ENCODE measurements at places on chromosomes 16 and 17. TPM values are rescaled to one million over a fixed set of nuclear protein-coding genes. Genes with fewer than 3 reads are reported as not detected.

GRCh38 chr17:12521416-12521815 is 144.3 kb upstream of the MYOCD start:
- no peaks in the 10 kb centered on the region for H3K36me3 ChIP-seq
- H3K27ac ChIP-seq, result no peak overlapping the region
- no peak overlapping the region for H3K4me3 ChIP-seq

GRCh38 chr16:55734665-55735064 is 78.9 kb downstream of the SLC6A2 start:
- no peaks in the 10 kb centered on the region for H3K4me1 ChIP-seq
- H3K4me3 ChIP-seq, result no peak overlapping the region
- H3K27ac ChIP-seq, result no peak overlapping the region
- no peaks in the 10 kb centered on the region for H3K27me3 ChIP-seq
- DNase-seq, result no peak
- H3K36me3 ChIP-seq, result no peaks in the 10 kb centered on the region

DNA sequence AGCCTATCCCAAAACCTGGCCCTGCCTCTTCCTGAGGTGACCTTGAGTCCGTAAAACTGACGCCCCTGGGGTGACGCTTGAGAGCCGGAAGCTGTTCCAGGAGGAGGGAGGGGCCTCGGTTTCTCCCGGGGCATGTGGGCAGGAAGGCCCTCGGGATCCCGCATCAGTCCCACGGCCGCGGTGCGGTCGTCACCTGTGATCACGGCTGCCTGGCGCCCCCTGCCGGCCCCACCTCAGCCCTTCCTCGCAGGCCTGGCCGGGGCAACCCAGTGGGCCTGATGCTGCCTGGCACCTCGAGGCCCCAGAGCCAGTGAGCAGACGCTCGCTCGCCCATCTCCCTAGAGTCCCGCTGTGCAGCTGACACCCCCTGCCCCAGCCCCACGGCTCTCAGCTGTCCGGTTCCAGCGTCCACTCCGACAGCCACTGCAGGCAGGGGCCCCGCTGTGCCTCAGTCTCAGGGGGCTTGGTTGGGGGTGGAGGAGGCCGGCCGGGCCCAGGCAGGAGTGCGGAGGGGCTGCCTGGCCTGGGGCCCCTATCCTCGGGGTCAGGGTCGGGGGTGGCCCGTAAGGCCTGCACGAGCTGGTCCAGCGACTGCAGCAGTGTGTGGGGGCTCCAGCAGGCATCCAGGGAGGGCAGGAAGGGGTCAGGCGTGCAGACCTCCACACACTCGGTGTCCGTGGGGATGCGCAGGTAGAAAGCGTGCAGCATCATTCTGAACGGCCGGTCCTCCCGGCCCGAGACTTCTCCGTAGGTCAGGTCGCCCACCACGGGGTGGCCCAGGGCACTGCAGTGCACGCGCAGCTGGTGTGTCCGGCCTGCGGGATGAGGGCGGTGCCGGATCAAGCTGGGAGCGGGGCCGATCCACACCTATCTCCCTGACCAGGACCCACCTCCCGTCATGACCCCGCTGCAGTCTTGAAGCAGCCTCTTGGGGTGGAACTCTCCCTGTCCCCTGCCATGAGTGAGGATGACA is 2.3 kb downstream of the RPUSD1 start:
- peaks cover 16% of the 10 kb centered on the region for H3K4me1 ChIP-seq
- peak; percentile 40 for DNase-seq
- no peak overlapping the region for H3K4me3 ChIP-seq
- peaks cover 33% of the 10 kb centered on the region for H3K27me3 ChIP-seq
- no peak overlapping the region for H3K27ac ChIP-seq

DNA sequence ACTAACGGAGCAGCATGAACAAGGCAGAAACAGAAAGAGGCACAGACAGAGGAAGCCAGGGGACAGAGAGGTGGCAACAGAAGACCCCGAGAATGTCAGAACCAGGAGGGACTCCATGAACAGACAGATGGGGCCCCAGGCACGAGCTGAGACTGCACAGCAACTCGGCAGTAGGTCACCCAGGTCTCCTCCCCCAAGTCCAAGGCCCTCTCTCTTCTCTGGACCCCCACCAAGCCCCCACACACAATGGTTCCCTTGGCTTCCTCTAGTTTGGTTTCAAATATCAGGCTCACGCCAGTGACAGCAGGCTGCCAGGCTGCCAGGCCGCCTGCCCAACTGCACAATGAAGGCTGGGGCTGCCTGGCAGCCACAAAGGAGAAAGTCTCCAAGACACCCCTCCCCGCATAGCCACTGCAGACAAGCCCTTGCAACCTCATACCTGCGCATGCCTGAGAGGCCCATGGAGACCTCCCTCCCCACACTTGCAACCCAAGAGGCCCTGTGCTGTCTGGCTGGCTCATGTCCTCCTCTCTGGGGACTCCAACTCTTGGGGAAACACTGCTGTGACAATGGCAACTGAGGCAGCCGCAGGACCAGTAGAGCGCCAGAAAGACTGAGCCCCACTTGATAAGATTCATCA is 54.8 kb downstream of the PIMREG start:
- DNase-seq, result no peak
- H3K4me3 ChIP-seq, result no peak overlapping the region
- no peaks in the 10 kb centered on the region for H3K27me3 ChIP-seq
- H3K27ac ChIP-seq, result no peak overlapping the region
- peaks cover 16% of the 10 kb centered on the region for H3K4me1 ChIP-seq
- H3K36me3 ChIP-seq, result no peaks in the 10 kb centered on the region

- H3K4me3 ChIP-seq, result no peak overlapping the region
- H3K27ac ChIP-seq, result no peak overlapping the region
- no peaks in the 10 kb centered on the region for H3K36me3 ChIP-seq
These were observed 11.0 kb upstream of the PLCG2 start for GRCh38 chr16:81767987-81768592.

- no peaks in the 10 kb centered on the region for H3K4me1 ChIP-seq
- H3K27me3 ChIP-seq, result peaks cover 2% of the 10 kb centered on the region
- no peak overlapping the region for H3K27ac ChIP-seq
- H3K4me3 ChIP-seq, result no peak overlapping the region
- no peaks in the 10 kb centered on the region for H3K36me3 ChIP-seq
These were observed 210.6 kb downstream of the HAPSTR1 start for GRCh38 chr16:9302072-9302471.

DNA sequence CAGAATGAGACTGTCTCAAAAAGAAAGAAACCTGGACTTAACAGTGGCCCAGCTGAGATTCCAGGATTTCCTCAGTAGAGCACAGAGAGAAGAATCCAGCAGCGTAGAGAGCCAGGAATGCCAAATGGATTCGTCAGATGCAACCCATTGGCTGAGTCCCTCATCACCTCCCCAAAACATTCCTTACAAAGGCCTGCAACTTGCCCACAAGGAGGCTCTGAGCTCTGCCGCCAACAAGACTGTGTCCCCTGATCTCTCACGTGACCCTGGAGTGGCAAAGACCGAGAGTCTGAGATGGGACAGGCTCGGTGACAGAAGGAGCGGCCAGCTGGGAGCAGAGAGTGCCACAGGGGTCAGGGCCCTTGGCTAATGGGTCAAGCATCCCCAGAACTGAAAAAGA is 6.9 kb upstream of the CHMP6 start:
- peaks cover 3% of the 10 kb centered on the region for H3K4me1 ChIP-seq
- H3K27me3 ChIP-seq, result no peaks in the 10 kb centered on the region
- no peaks in the 10 kb centered on the region for H3K36me3 ChIP-seq

- H3K36me3 ChIP-seq, result no peaks in the 10 kb centered on the region
- H3K4me1 ChIP-seq, result peaks cover 14% of the 10 kb centered on the region
- no peak for DNase-seq
- H3K27me3 ChIP-seq, result no peaks in the 10 kb centered on the region
- H3K27ac ChIP-seq, result no peak overlapping the region
These were observed 7.4 kb downstream of the SMIM5 start for GRCh38 chr17:75640556-75641119.

- no peak overlapping the region for H3K4me3 ChIP-seq
- peak overlapping the region; percentile 91 for H3K27ac ChIP-seq
- H3K4me1 ChIP-seq, result peaks cover 9% of the 10 kb centered on the region
- no peaks in the 10 kb centered on the region for H3K36me3 ChIP-seq
- no peaks in the 10 kb centered on the region for H3K27me3 ChIP-seq
- no peak for DNase-seq
These were observed 9.5 kb downstream of the TAX1BP3 start for GRCh38 chr17:3658784-3659449.

GRCh38 chr17:27810211-27810901 is 10.0 kb upstream of the NOS2 start:
- no peaks in the 10 kb centered on the region for H3K36me3 ChIP-seq
- no peak overlapping the region for H3K27ac ChIP-seq
- no peaks in the 10 kb centered on the region for H3K27me3 ChIP-seq
- peaks cover 5% of the 10 kb centered on the region for H3K4me1 ChIP-seq
- DNase-seq, result no peak

DNA sequence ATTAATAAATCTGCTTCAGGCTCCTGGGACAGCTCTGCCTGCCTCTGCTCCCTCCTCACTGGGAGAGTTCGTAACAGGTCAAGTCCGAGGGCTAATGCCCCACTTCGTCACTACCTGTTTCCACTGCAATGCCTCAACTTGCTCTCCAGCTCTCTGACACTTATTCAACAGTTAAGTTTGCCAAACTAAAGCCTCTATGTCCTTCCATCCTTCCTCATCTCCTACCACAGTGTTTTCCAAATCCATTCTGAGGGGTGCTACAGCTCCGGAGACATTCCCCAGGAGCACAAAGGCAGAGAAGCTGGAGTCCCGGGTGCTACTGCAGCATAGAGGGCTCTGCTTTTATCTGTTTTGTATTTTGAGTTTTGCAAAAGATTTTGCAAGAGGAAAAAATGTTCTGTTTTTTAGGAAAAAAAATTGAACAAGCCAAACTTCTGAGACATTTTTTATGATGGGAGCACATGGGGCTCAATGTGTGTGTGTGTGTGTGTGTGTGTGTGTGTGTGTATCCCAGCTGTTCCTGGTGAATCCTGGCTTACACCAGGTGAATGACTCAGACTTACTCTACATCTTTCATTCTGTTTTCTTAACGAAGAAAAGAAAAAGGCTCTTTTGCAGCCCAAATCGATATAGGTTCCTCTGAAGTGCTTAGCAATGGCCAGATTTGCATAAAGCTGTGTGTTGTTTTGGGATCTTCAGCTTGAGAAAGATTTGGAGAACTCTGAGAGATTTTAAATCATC is 46.1 kb upstream of the MYOCD start:
- H3K27me3 ChIP-seq, result no peaks in the 10 kb centered on the region
- no peaks in the 10 kb centered on the region for H3K4me1 ChIP-seq
- no peak for DNase-seq
- H3K36me3 ChIP-seq, result no peaks in the 10 kb centered on the region
- H3K27ac ChIP-seq, result no peak overlapping the region

DNA sequence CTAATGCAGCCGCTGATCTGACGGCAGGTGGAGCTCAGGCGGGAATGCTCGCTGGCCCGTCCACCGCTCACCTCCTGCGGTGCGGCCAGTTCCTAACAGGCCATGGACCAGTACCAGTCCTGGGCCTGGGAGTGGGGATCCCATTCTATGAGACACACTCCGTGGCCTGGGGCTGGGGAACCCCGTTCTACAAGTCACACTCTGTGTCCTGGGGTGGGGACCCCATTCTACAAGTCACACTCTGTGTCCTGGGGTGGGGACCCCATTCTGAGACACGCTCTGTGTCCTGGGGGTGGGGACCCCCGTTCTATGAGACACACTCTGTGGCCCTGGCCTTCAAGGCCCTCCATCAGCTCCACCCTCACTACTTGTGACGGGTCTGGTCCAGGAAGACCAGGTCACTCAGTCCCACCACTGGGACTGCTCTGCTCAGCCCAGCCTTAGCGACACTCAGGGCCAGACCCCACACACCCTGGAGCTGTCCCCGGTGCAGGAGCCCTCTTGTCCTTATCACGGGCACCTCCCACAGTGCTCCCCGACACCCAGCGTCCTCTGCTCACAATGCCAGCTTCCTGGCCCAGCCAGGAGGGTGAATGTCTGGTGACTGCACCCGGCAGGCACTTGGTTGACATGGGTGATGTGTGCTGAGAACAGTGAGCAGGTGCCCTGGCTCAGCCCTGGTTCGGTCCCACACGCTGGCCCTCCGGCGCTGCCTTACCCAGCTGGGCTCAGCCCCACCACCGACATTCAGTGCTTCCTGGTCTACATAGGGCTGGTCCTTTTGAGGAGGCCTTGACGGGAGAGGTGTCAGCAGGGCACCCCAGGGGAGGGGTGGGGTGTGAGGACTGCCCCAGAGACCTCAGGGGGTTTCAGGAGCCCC is 89.1 kb downstream of the TBC1D16 start:
- no peaks in the 10 kb centered on the region for H3K27me3 ChIP-seq
- no peaks in the 10 kb centered on the region for H3K36me3 ChIP-seq
- no peaks in the 10 kb centered on the region for H3K4me1 ChIP-seq
- H3K4me3 ChIP-seq, result no peak overlapping the region
- no peak overlapping the region for H3K27ac ChIP-seq

GRCh38 chr17:44881145-44881544 is 18.1 kb downstream of the EFTUD2 start:
- H3K4me3 ChIP-seq, result no peak overlapping the region
- H3K27me3 ChIP-seq, result no peaks in the 10 kb centered on the region
- DNase-seq, result no peak

DNA sequence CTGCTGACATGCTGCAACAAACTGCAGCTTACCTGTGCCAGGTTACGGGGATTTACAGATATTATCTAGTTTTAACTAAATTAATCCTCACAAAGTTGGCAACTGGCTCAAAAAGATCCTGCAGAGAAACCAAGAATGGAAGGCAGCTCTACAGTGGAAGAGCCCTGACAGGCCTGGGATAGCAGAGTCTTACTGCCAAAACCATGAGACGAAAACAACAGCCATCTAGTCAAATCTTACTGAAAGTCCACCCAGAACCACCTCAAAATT is 8.1 kb downstream of the USP36 start:
- peaks cover 89% of the 10 kb centered on the region for H3K36me3 ChIP-seq
- no peak overlapping the region for H3K4me3 ChIP-seq
- no peak for DNase-seq
- H3K4me1 ChIP-seq, result no peaks in the 10 kb centered on the region
- H3K27ac ChIP-seq, result no peak overlapping the region

- no peaks in the 10 kb centered on the region for H3K36me3 ChIP-seq
- no peaks in the 10 kb centered on the region for H3K27me3 ChIP-seq
- no peaks in the 10 kb centered on the region for H3K4me1 ChIP-seq
These were observed 35.0 kb upstream of the MNT start for GRCh38 chr17:2435862-2436261.

DNA sequence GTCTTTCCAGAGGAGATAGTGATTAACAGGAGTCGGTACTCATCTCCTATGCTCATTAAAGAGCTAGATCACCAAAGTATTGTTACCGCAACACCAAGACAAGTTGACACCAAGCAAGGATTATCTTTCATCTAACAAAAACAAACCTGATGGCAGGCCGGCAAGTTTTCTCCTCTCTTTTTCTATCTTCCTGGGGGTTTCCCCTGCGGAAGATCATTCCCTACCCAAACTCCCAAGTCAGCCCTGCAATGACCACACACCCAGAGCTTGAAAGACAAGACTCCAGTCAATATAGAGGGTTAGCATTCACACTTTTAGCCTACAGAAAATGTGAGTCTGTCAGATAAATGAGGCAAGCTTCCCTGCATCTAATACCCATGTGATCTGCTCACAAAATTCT is 312.1 kb downstream of the SOX9 start:
- no peaks in the 10 kb centered on the region for H3K27me3 ChIP-seq
- H3K4me1 ChIP-seq, result no peaks in the 10 kb centered on the region
- H3K36me3 ChIP-seq, result no peaks in the 10 kb centered on the region
- no peak overlapping the region for H3K27ac ChIP-seq
- H3K4me3 ChIP-seq, result no peak overlapping the region
- no peak for DNase-seq

NFATC2IP gene
- total RNA-seq, result 14.9 TPM

KRT12 gene
- not detected for total RNA-seq

VMP1 gene
- 49.2 TPM for total RNA-seq

DHRS7C gene
- 64.6 TPM for total RNA-seq

SLC16A13 gene
- 0.49 TPM for total RNA-seq

TNFRSF17 gene
- not detected for total RNA-seq

KRTAP4-3 gene
- total RNA-seq, result not detected

PYCARD gene
- total RNA-seq, result 1.3 TPM

CASKIN1 gene
- total RNA-seq, result 0.10 TPM

CPHXL2 gene
- total RNA-seq, result not detected

EMP2 gene
- total RNA-seq, result 10.9 TPM

FKBP10 gene
- 7.0 TPM for total RNA-seq

SKAP1 gene
- total RNA-seq, result not detected

PLEKHG4 gene
- 3.7 TPM for total RNA-seq

GCGR gene
- total RNA-seq, result not detected

Measured in gastrocnemius medialis (tissue), 4 donors.